ENCODE measurements at places on chromosomes 2 and 18.

- no peak for DNase-seq
Observed at GRCh38 chr2:37797081-37797480, 125.6 kb upstream of the CDC42EP3 start.

GRCh38 chr2:172086241-172087206 lies 1.2 kb downstream of the DLX1 start:
- DNase-seq = no peak

- DNase-seq = no peak
Observed at GRCh38 chr2:233940376-233941276, 23.5 kb downstream of the TRPM8 start.

DNA sequence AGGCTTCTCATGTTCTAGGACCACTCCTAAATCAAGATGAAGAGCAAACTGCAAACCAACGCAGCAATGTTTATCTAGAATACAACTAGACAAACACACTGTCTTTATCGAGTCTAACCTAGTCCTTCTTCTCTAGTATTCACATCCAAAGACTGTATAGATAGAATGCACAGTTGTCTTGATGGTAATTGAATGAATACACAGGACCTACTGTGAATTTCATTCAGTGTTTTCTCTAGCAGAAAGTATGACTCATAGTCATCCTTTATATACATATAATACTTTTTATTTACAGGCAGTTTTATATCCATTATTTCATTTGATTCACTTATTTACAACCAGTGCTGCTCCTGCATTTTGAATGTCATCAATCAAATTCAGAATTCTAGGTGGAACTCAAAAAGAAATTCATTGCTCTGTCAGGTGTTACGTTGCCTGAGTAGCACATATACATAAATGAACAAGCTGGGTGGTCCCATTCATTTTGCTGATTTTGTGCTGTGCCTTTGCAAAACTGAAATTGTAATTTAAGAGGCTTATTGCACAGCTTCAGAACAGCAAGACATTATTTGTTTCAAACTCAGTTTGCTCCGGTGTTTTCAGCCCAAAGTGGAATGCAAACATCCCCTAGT lies 374.8 kb downstream of the EPHA4 start:
- no peak for DNase-seq

- DNase-seq = no peak
Observed at GRCh38 chr2:7010391-7011054, 93.3 kb downstream of the RNF144A start.

DNA sequence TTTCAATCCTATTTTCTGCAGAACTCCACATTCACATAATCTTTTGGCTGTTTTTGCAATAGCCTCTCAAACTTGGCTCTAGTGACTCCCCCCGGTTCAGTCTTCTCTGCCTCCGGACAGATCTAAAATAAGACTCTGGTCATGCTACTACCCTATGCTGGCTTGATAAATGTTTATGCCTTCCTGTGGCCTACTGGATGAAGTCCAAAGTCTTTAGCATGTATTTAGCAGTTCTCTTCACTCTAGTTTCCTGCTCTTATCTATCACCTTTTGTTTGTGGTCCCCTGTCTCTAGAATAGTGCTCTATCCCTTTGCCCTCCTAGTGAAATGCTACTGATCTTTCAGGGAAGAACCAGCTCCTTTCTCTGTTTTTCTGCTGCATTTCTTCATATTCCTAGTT lies 14.4 kb downstream of the ADCYAP1 start:
- DNase-seq = no peak

DNA sequence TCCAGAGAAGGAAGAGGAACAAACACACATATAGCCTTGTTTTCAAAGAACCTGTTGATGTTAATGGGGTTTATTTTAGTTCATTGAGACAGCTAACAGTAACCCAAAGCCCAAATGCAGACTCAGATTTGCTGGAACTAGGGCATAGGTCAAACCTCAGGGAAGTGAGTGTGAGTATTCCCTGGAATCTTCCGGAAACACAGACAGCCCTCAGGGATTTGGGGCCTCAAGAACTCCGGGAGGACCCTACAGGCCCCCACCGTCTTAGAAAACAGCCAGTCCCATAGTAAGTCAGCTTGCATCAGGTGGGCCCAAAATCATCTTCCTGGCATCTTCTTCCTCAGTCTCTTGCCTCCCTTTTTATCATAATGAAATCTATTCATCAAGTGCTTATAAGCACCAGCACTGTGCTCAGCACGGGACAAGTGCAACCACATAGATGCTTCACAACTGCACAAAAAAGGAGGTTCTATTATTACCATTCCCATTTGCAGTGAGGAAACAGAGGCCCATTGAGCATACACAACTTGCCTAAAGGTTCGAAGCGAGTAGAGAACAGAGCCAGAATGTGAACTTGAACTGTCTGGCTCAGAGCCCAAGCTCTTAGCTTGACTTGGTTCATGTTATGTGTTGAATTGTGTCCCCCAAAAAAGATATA lies 50.2 kb upstream of the BCL11A start:
- DNase-seq = no peak

DNA sequence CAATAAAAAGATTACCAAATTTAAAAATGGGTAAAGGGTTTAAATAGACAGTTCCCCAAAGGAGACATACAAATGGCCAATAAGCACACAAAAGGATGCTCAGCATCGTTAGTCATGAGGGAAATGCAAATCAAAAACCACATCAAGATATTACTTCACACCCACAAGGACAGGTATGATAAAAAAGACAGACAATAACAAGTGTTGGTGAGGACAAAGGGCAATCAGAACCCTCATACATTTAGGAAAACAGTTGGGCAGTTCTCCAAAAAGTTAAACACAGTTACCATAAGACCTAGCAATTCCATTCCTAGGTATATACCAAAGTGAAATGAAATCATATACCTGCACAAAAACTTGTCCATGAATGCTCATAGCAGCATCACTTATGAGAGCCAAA lies 14.5 kb downstream of the CREG2 start:
- DNase-seq = no peak

- DNase-seq = no peak
Observed at GRCh38 chr2:239789711-239790110, 235.4 kb downstream of the NDUFA10 start.

- DNase-seq = no peak
Observed at GRCh38 chr2:61340242-61340641, 130.6 kb downstream of the USP34 start.

DNA sequence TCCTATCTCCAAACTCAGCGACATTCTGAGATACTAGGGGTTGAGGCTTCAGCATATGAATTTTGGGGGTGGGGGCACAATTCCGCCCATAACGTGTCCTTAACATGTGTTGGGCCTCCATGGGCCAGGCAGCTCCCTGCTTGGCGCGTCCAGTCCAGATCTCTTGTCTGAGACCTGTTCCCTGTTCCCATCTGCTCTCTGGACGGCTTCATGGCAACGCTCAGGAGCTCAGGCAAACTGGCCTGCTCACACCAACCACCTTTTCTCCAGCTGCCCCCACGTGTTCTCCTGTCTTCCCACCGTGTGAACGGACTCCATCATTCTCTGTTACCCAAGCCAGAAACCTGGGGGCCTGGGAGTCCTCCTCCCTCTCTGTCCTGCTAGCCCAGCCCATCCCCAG lies 36.4 kb downstream of the ACKR3 start:
- no peak for DNase-seq

DNA sequence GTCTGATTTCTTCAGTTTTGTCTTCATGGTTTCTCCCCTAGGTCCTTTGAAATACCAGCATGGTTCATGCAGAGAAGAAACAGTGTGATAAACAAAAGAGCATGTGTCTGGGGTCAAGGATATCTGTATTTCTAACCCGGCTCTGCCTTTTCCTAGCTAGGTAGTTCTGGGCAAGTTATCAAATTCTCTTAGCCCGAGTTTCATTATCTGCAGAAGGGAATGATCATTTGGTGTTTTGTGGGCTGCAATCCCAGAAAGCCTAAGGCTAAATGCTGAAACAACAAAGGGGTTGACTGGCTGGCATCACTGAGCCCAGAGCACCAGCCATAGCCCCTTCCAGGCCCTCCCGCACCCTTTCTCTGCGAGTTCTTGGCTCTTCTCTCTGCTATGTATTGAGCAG lies 51.7 kb upstream of the DAPL1 start:
- DNase-seq = no peak

GRCh38 chr2:19617257-19617848 lies 258.9 kb upstream of the OSR1 start:
- DNase-seq = no peak

DNA sequence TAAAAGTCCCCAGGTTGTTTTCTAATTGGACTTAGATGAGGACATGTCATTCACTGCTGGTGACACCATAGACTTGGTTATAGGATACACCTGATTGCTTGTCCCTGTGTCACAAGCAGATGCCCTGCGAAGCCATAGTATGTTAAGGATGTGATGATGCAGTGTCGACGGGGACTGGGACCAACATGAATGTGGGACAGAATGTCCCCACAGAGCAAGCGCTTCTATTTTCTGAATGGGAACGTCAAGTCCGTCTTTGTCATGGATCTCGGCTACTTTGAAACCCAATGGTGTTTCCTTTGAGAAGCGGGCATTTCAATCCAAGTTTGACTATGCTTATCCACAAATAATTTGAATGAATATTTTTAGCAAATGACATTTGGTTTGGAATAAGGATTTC lies 2.1 kb downstream of the GCG start:
- no peak for DNase-seq

- DNase-seq = peak; percentile 22
Observed at GRCh38 chr2:30683236-30683956, 123.8 kb downstream of the CAPN13 start.

GRCh38 chr18:58300867-58301266 lies 256.8 kb downstream of the NEDD4L start:
- DNase-seq = no peak

- no peak for DNase-seq
Observed at GRCh38 chr2:113760400-113760799, 4.0 kb upstream of the SLC35F5 start.

- no peak for DNase-seq
Observed at GRCh38 chr2:13876491-13877037, 756.0 kb upstream of the LRATD1 start.

DNA sequence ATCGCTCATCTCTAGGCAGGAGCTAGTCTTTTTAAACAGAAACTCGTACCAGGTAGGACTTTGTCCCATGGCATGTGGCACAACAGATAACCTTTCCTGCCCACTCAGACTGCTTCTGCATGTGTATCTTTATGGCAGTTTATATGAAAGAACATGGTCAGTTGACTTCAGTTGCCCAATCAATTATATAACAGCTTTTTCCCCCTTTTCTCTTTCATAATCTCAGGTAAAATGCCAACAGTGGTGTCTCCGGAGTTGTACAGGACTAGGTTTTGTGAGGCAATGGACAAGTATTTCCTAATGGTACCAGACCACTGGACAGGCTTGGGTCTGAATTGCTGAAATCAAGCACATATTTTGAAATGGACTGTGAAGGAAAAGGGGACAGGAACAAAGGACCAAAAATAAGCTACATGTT lies 51.6 kb upstream of the PTH2R start:
- no peak for DNase-seq

DNA sequence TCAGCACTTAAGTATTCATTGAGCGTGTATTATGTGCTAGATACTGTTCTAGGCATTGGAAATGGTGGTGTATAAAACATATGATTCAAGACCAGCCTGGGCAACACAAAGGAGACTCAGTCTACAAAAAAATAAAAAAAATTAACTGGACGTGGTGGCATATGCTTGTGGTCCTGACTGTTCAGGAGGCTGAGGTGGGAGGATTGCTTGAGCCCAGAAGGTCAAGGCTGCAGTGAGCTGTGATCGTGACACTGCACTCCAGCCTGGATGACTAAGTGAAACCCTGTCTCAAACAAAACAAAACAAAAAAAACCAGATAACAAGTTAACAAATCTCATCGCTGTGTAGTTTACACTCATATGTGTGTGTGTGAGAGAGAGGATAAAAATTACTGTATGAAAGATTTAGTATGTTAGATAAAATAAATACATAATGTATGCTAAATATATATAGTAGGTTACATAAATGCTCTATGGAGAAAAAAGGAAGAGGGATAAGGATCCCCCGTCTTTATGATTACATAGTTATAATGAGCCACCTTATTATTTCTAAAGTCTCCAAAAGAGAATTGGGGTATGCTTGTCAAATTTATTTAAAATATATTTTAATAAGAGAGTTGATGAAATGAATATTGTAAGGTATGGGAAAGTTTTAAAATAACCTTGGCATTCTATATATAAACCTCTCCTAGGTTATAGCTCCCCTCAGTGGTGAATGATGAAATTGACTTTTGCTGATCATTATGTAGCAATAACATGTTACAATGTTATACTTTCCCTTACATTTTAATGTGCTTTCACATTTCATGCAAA lies 69.2 kb downstream of the EHBP1 start:
- peak; percentile 47 for DNase-seq

DNA sequence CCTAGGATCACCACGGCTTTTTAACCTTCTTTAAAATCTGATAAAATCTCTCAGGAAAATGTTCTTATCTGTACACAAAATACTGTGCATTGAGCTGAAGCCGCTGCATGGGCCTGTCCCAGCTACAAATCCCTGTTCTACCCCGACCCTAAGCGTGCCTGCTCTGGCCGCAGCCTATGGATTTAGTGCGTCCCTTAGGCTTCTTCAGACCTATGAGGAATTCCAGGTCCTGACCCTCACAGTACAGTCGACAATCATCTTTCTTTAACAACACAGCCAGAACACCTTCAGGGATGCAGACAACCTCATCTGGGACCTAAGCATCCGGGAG lies 477 bp upstream of the WDCP start:
- no peak for DNase-seq

DNA sequence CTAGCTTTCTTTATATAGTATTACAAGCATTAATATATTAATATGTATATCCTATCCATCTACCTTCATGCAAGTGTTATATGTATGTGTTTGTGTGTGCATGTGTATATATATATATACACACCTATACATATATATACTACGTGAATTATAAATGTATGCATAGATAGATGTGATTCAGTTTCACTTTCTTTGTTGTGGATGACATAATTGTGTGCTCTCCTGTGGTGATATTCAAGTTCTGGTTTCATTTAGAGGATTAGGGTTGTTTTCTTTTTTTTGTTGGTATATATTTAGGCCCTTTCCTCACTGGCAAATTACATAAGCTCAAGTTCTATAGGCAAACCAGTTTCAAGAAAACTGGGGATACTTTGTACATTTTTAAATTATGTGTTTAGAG lies 225.7 kb upstream of the FANCL start:
- DNase-seq = no peak

- DNase-seq = no peak
Observed at GRCh38 chr2:237482485-237482884, 4.6 kb upstream of the MLPH start.

DNA sequence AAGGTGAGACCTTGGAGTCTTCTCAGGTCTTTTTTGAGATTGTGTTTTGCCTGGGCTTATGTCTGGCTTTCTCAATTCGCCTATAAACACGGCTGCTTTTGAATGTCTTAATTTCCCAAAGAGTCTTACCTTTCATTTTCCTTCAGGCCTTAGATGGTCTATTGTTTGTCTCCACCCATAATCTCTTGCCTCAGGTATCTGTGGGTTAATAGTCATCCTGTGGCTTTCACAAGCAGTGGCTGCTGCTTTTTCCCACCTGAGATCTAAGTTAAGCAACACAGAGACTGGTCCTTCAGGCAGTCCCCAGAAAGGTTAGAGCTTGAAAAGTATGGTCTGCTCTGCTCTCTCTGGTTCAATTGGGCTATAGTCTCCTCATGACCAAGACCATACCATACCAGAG lies 275.3 kb downstream of the INSIG2 start:
- DNase-seq = no peak

- DNase-seq = no peak
Observed at GRCh38 chr2:207112383-207112782, 53.4 kb downstream of the KLF7 start.
